ENCODE measurements at places on chromosomes 5 and 9. TPM values are rescaled to one million over a fixed set of nuclear protein-coding genes. Genes with fewer than 3 reads are reported as not detected.

ELL2 gene
- total RNA-seq = 26.9 TPM

IFNB1 gene
- not detected for total RNA-seq

ZNF618 gene
- total RNA-seq = 3.3 TPM

LIFR gene
- 10.3 TPM for total RNA-seq

SPATA31C1 gene
- total RNA-seq = not detected

PHF24 gene
- total RNA-seq = 0.64 TPM

ANKRD20A1 gene
- 6.0 TPM for total RNA-seq

- no peak for DNase-seq
These were observed 113.5 kb downstream of the CAMK4 start for GRCh38 chr5:111337688-111338087.

DNA sequence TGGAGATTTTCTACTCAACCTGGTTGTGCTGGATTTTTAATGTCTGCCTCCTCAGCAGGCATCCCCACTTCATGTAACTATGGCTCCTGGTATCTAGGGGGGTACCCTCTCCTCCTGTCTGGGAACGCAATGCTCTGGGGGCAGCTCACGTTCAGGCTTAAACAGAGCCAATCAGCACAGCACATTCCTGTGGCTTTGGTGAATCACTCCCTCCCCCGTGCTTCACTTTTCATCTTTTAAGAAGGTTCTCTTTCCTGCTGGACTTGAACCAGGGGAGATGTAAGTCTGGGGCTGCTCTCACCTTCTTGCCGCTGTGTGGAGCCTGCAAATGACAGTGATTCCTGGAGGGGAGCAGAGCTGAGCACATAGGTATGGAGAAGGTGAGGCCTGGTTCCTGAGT, 101.2 kb downstream of the MSX2 start:
- no peak for DNase-seq

- no peak for DNase-seq
These were observed 562.4 kb upstream of the CLINT1 start for GRCh38 chr5:158421319-158421718.

- no peak for DNase-seq
These were observed 75.4 kb upstream of the SYK start for GRCh38 chr9:90726215-90726614.

GRCh38 chr9:110894731-110895130, 143.5 kb downstream of the LPAR1 start:
- no peak for DNase-seq

DNA sequence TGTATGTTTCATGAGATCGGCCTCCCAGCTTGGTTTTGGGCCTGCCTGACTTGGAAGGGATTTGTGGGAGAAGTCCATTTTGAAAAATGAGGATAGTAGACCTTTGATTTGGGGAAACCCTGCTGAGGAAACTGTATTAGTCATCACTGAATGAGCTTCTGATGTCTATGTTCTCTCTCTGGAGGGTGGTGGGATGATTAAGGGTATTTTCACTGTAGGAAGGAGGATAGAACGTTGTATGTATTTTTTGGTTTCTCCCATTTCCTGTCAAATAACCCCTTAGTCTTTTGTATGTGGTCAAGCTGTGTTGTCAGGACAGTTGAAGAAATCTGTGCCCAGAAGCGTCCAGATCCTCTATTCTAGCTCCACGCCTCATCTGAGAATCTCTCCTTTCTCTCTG, 151.9 kb downstream of the INSYN2B start:
- DNase-seq = no peak

DNA sequence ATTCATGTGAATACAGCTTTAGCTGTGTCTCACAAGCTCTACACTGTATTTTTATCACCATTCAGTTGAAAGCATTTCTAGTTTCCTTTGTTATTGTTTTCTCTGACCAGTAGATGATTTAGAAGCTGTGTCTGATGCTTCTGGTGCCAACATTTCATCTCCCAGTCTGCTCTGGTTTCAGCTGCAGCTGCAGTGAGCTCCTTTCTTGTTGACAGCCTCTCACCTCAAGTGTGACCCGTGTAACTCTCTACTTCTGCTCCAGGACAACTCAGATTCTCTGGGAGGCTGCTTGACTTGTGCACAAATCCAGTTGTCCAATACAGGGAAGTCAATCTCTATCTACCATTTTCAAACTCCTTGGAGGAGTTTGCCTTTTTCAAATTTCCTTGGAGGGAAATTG, 504.8 kb downstream of the DIRAS2 start:
- no peak for DNase-seq

DNA sequence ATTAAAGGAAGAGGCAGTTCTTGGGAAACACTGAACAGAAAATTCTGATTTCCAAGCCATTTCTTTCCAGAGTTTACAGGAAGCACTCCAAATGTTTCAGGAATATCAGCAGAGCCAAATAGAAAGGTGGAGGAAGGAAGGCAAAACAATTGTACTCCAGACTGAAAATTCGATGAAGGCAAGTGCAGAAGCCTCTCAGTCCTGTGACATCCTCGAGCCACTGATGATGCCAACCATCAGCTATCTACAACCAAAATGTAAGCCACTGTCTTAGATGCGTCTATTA, 2.2 kb downstream of the LMAN2 start:
- no peak for DNase-seq

DNA sequence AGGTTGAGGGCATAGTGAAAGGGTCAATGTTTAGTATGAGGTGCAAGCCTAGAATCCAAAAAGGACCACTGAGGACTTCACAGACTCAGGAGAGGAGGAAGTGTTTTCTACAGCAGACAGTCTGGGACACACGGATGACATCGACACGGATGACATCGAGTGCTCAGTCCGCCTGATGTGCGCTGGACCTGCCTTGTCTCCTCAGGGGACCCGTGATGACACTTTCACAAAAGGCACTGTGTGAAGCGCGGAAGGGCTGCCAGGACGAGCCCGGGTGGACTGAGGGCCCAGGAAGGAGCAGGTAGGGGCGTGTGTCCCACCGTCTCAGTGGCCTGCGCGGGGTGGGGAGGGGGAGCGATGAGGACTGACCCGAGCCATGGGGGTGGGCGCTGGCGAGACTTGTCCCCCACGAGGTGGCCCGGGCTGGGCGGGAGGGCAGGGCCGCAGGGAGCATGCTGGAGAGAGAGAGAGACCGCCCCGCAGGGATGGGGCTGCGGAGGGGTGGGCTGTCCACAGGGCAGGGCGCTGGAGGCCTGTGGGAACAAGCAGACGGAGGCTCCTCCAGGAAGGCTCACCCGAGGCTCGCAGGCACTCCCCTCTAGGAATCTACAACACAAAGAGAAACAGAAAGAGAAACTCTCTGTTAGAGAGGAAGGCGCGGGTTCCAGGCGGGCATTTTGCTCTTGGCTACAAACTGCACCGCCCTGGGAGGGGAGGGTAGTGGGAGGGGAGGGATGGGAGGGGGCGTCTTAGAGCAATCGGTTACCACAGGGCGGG, 54.9 kb downstream of the USP20 start:
- DNase-seq = peak; percentile 38

- DNase-seq = no peak
These were observed 6.7 kb upstream of the TMEM252 start for GRCh38 chr9:68547417-68547816.

DNA sequence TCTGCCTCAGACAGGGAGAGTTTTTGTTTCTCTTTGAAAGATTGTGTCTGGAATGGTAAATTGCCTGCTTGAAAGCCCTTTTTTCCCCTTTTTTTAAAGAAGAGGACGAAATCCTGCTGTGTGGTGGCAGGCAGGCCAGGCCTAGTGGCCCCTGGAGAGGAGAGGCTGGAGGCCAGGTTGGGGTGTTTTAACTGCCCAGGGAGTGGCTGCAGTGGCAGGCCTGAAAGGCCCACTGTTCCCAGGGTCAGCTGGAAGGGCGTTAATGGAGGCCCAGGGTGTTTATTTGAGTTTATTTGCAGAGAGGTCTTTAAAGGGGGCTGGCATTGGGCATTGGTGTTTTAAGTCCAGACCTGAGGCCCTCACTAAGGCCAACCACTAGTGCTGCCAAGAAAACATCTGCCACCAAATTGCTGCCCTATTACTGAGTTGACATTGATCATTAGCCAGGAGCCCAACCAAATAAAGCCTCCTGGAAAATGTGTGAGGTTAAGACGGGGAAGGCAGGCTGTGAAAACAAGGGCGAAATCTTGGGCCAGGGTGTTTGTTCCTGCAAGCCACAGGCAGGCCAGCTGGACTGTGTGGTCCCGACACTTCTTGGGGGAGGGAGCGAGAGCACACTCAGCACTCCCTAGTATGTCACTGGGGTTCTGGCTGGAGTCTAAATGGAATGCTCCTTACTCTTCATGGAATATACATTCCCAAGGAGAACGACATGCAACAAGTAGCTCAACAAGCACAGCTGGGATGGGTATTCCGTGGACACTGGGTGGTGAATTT, 5.0 kb downstream of the JADE2 start:
- DNase-seq = no peak

GRCh38 chr5:95184924-95185323, 100.0 kb downstream of the MCTP1 start:
- DNase-seq = no peak

DNA sequence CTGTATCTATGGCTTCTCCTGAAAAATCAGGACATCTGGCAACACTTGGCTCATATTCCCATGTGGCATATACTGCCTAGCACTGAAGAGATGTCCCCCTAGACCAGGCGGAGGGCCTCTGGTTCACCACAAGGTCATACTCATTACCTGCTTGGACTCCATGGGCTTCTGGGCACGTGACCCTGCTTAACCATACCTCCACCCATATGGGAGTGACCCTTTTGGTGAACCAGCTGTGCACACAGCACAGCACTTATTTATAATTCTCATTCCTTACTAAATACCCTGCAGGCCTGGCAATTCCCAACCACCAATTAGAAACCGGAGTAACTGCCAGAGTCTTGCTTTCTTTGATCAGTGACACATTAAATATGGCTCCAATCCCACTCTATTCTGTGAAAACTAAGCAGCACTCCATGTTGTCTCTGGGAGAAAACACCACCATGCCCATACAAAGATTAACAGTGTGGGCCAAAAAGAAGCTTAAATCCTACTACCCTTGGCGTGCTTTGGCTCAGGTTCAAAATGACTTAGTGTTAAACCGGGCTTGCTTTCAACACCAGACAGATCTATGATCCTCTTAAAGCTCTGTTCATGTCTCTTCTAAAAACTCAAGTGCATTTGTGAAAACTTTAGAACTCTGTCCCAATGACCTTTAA, 57.7 kb downstream of the MTMR12 start:
- DNase-seq = no peak

GRCh38 chr9:107397076-107398044, 92.2 kb downstream of the KLF4 start:
- DNase-seq = no peak

DNA sequence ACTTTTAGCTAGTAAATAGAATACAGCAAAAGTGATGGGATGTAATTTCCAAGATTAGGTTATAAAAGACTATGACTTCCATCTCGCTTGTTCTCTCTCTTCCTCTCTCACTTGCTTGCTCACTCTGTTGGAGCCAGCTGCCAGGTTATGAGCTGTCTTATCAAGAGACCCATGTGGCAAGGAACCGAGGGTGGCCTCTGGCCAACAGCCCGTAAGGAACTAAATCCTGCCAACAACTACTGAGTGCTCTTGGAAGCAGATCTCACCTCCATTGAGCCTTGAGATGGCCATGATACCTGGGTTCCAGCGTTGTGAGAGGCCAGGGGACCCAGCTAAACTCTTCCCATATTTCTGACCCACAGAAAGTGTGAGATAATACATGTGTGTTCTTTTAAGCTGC, 636.1 kb downstream of the ACTL7B start:
- no peak for DNase-seq

DNA sequence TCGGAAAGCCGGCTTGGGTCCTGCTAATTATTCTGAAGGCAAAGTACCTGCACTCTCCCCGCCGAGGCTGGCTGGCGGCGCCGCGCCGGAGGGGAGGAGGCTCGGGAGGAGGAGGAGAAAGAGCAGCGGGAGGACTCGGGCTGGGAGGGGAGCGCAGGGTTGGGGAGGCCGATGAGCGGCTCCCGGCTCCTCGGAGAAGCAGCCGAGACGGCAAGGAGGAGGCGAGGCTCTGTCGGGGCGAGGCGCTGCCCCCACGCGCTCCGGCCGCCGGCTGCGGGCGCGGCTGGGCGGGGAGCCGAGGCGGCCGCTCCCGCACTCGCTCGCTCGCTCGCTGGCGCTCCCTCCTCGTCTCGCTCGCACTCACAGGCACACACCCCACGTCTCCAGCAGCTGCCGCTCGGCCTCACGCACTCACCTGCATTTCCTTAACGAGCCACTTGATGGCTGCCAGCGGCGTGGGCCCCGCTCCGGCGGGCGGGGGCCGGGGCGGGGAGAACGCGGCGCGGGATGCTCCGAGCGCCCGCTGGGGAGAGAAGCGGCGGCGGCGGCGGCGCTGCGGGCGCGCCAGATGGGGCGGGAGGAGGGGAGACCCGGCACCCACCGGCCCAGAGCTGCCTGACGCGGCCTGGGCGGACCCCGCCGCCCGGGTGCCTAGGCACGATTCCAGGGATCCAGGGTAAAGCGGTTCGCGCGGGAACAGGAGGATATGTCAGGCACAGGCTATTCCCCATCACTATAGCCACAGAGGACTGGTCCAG, at the start of gene PTPRD:
TSS of gene PTPRD (minus strand) at position 362 of the 758 bp plus-strand sequence.
- peak; percentile 38 for DNase-seq

DNA sequence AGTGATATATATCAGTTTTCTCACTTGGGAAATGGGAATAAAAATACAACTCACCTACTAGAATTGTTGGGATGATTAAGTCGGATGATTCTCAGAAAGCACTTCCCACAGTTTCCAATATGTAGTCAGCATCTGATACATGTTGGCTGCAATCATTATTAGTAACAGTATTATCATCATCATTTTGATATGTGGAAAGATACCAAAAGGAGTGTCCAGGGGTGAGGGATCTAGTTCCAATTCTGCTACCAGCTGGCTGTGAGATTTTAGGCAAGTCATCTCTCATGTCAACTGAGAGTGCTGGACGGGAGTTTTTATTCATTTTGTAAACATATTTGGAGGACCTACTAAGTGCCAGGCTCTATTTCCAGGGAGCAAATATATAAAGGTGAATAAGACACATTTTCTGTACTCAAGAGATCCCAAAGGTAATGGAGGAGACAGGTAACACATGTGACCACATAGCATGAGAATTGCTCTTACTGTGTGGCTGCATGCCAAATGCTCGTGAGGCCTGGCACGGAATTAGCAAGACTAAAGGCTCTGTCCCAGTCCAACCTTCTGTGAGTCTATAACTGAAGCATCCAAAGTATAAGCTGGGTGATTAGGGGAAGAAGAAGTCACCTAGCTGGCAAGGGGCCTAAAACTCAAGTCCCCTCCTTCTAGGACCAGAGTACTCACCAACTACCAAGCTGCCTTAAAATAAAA, 83.0 kb downstream of the GRIA1 start:
- no peak for DNase-seq

DNA sequence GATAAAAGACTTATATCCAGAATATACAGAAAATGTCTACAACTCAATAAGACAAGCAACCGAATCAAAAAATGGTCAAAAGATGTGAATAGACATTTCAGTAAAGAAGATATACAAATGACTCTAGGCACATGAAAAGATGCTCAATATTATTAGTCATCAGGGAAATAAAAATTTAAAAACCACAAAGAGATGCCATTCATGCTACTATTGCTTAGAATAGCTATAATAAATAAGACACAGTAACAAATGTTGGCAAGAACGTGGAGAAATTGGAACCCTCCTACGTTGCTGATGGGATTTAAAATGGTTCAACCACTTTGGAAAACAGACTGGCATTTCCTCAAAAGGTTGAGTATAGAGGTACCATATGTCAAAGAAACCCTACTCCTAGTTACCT, 39.8 kb downstream of the POLK start:
- no peak for DNase-seq
